ENCODE measurements at places on chromosomes 2 and 18.

- no peak for DNase-seq
These were observed 251.4 kb upstream of the TCF4 start for GRCh38 chr18:55839343-55839742.

- no peak for DNase-seq
These were observed 4.3 kb downstream of the GPR17 start for GRCh38 chr2:127650041-127650784.

GRCh38 chr2:189109921-189110397, 69.6 kb downstream of the COL5A2 start:
- no peak for DNase-seq

DNA sequence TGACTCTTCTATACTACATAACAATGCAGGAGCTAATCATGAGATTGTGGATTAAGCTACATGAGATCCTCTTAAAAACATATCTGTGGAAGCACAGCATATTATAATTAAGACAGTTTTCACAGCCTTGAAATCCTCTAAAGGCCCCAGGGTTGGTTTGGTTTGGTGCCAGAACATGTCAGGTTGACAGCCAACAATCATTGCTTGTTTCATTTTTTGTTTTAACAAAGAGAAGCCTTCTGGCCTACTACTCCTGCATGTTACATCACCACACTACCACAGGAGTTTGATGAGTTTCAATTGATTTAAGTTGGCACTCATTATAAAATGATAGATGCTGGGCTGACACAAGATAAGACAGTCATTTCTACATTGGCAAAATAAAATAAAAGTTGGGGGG, 255.9 kb upstream of the ERBB4 start:
- no peak for DNase-seq

- no peak for DNase-seq
These were observed 11.2 kb upstream of the SH3RF3 start for GRCh38 chr2:109117780-109118179.

DNA sequence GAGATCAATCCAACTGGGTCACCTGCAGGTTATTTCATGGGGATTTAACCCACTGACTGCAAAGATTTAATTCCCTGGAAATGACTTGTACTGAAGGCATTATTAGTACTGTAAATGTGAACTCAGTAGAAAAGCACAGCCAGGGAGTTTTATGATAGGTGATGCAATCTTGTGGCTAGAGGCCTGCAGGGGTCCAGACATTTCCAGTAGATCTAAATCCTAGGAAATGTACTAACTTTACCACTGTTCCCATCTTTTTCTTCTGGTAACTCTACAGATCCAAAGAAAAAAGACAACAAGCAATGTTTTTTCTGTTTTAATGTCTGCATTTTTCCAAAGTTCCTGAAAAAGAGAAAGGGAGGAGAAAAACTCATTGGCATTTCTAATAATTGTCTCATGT, 500.1 kb downstream of the ARHGAP15 start:
- DNase-seq = no peak

DNA sequence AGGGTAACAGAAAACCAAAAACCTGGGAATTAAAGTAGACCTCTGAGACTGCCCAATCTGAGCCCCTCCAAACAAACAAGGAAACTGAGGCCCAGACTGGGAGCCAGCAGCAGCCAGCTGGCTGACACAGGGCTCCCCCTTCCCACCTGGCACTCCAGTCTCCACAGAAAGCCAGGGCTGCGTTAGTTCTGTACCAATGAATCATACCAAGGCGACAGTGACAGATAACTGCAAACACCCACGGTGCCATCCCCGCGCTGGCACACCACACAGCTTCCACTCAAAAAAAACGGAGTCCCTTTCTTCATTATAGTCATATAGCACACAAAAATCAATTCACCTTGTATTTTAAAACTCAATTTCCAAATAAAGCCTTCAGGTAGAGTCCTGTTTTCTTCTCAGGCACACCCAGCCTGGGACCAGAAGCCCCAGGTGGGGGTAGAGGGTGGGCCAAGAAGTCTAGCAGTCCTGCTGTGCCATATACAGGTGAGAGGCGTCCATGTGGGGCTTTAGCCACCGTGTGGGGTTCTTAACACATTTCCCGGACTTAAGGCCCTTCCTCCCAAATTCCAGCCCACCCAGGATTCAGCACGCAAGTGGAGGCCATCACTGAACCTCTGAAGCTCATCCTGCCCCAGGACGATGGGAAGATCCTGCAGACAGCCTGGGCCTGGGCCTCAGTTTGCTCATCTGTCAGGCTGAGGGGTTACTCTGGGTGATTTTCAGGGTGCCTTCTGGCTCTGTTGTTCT, 1.2 kb downstream of the PER2 start:
- no peak for DNase-seq

Measured in left kidney (tissue), 8 donors.